ENCODE measurements at places on chromosomes 13 and 19. TPM values are rescaled to one million over a fixed set of nuclear protein-coding genes. Genes with fewer than 3 reads are reported as not detected.
A peak's percentile ranks its signal among the peaks of the same experiment; 100 is the strongest.

The CFAP97D2 gene
- 5.8 TPM for total RNA-seq

The ZSCAN4 gene
- not detected for total RNA-seq

DNA sequence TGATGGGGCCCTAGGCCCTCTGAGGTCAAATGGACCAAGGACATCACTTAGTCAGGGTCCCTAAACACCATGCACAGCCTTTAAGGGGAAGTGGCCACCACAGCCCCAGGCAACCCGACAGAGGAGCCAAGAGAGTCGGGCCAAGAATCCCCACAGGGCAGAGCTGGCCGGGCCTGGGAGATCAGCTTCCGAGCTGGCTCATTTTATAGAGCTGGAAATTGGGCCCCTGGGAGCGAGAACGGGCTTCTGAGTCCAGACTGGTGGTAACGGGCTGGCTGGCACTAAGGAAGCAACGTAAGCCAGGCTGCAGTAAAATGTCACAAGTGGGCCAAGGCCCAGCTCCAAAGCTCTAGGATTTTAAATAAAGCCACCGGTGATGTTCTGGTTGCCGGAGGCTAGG, 51.1 kb downstream of the HSPH1 start:
- H3K27ac ChIP-seq, result no peak overlapping the region
- H3K36me3 ChIP-seq, result no peaks in the 10 kb centered on the region
- H3K4me1 ChIP-seq, result no peaks in the 10 kb centered on the region

DNA sequence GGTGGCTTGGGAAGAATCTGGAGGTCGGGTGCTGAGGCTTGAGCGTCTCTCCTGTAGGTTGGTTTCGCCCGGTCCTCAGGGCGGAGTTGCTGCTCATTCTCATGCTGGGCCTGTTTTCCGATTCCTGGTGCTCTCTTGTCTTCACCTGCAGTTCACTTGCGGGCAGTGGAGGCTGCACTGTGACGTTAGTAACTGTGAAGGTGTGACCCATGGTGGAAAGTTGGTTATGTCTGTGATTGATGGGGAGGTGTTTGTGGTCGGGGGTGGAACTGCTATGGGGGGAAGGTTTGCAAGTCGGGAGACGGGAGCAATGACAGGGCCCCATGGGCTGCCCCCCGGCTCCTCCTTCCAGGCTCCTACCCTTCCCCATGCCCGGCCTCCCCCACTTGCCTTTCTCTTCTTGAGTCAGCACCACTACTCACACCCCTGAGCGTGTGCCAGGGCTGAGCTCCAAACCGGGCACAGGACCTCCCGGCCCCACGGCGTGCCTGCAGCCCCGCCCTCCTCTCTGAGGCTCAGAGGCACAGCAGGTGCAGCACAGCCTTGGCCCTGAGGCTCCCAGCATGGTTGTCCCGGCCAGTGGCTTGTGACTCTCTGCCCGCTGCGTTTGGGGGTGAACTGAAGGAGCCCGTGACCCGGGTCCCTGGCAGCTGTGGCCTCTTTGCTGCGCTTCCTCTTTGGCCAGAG, 79.1 kb downstream of the ATP11A start:
- peaks cover 2% of the 10 kb centered on the region for H3K4me1 ChIP-seq
- DNase-seq, result no peak
- no peaks in the 10 kb centered on the region for H3K27me3 ChIP-seq
- no peak overlapping the region for H3K27ac ChIP-seq
- H3K4me3 ChIP-seq, result no peak overlapping the region
- no peaks in the 10 kb centered on the region for H3K36me3 ChIP-seq

DNA sequence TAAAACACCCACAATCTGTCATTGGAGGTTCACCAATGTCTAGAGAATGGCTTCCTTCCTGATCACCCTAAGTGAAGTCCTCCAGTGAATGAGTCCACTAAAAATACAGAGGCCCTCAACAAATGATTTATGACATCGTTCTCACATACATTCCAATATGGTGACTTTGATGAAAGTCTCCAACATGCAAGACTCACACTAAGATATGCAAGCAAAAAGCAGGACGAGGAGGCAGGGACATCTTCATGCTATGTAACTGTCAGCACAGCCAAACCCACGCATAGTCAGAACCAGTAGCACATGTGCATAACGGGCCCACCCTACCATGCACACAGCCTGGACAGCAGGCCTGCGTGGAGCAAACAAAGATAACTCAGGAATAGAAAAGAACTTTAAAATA, 16.6 kb upstream of the LSM14A start:
- no peak overlapping the region for H3K4me3 ChIP-seq
- DNase-seq, result no peak
- H3K4me1 ChIP-seq, result no peaks in the 10 kb centered on the region
- no peak overlapping the region for H3K27ac ChIP-seq
- no peaks in the 10 kb centered on the region for H3K36me3 ChIP-seq
- no peaks in the 10 kb centered on the region for H3K27me3 ChIP-seq

- H3K4me1 ChIP-seq, result no peaks in the 10 kb centered on the region
- no peak overlapping the region for H3K27ac ChIP-seq
- no peaks in the 10 kb centered on the region for H3K36me3 ChIP-seq
- no peaks in the 10 kb centered on the region for H3K27me3 ChIP-seq
- no peak for DNase-seq
Observed at GRCh38 chr19:41443813-41444455, 978 bp downstream of the ERICH4 start.

- no peaks in the 10 kb centered on the region for H3K36me3 ChIP-seq
- no peak overlapping the region for H3K27ac ChIP-seq
- H3K27me3 ChIP-seq, result no peaks in the 10 kb centered on the region
- no peak for DNase-seq
Observed at GRCh38 chr13:110921695-110922094, 6.8 kb upstream of the ANKRD10 start.

DNA sequence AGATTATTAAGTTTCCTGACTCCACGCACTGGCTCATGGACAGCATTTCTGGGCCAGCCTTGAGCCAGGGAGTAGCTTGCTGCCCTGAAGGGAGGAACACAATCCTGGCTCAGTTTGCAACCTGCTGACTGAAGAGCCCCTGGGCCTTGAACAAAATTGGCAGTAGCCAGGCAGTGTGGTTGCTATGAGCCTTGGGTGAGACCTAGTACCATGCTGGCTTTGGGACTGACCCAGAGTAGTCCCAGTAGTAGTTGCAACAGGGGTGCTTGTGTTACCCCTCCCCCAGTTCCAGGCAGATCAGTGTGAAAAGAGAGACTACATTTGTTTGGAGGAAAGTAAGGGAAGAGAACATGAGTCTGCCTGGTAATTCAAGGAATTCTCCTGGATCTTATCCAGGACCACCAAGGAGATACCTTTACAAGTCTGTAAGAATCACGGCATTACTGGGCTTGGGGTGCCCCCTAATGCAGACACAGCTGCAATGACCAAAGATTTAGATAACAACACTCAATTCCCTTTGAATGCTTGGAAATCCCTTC, 22.0 kb downstream of the ITGBL1 start:
- H3K4me3 ChIP-seq, result no peak overlapping the region
- no peaks in the 10 kb centered on the region for H3K27me3 ChIP-seq
- no peak overlapping the region for H3K27ac ChIP-seq
- DNase-seq, result no peak
- H3K36me3 ChIP-seq, result no peaks in the 10 kb centered on the region
- H3K4me1 ChIP-seq, result no peaks in the 10 kb centered on the region

- H3K36me3 ChIP-seq, result no peaks in the 10 kb centered on the region
- H3K4me1 ChIP-seq, result no peaks in the 10 kb centered on the region
- no peak overlapping the region for H3K27ac ChIP-seq
- H3K27me3 ChIP-seq, result no peaks in the 10 kb centered on the region
- no peak overlapping the region for H3K4me3 ChIP-seq
Observed at GRCh38 chr13:34459856-34460255, 482.2 kb upstream of the NBEA start.

- no peaks in the 10 kb centered on the region for H3K36me3 ChIP-seq
- H3K4me1 ChIP-seq, result no peaks in the 10 kb centered on the region
- H3K27me3 ChIP-seq, result no peaks in the 10 kb centered on the region
Observed at GRCh38 chr19:38001158-38001781, 94.3 kb downstream of the SIPA1L3 start.

DNA sequence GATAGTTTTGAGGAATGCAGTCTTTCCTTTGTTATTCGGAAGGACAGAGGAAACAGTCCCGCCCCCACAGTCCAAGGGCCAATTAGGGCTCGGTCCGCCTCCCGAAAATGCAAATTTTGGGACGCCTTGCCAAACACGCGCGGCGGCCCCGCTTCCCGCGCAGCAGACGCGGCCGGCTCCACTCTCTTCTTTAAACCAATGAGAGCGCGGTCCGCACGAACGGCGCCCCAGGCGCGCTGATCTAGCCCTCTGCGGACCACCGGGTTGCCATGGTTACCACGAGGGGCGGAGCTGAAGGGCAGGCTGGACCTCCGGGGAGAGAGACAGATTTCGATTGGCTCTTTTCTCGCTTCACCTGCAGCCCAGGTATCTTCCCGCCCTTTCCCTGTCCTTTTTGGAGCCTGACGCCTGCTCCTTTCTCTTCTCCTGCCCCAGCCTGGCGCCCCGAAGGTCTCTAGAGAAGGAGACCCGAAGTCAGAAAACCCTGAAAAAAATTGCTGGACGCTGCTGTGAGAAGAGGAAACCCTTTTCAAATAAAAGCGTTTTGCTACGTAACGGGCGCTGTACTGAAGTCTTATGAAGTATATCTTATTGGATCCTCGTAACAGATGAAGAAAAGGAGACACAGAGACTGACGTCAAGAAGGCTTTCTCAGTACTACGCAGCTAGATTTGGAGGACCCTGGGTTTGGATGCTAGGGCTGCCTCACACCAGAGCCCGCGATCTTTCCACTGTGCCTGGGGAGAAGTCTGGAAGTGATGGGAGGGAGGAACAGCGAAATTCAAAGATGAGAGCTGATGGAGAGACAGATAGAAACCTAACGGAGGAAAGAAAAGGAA, 2.0 kb downstream of the PTH2 start:
- no peak overlapping the region for H3K4me3 ChIP-seq
- H3K4me1 ChIP-seq, result no peaks in the 10 kb centered on the region
- no peak overlapping the region for H3K27ac ChIP-seq
- H3K27me3 ChIP-seq, result no peaks in the 10 kb centered on the region
- DNase-seq, result peak; percentile 40

DNA sequence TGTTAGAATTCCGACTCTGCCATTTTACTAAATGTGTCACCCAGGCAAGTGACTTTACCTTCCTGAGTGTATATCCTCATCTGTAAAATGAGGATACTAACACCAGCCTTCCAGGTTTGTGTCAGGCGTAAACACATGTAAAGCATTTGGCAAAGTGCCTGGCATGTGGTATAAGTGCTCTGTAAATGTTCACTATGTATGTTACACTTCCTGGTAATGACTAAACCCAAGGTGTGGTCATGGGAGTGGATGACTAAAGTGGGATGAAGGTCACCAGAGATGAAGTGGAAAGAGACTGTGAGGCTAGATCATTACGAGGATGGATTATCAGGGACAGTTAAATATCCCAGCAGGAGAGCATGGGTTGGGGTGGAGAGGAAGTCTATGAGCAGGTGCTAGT, 25.6 kb downstream of the DEDD2 start:
- DNase-seq, result no peak
- no peaks in the 10 kb centered on the region for H3K27me3 ChIP-seq
- H3K27ac ChIP-seq, result no peak overlapping the region
